ENCODE measurements at places on chromosomes 6 and 20.

DNA sequence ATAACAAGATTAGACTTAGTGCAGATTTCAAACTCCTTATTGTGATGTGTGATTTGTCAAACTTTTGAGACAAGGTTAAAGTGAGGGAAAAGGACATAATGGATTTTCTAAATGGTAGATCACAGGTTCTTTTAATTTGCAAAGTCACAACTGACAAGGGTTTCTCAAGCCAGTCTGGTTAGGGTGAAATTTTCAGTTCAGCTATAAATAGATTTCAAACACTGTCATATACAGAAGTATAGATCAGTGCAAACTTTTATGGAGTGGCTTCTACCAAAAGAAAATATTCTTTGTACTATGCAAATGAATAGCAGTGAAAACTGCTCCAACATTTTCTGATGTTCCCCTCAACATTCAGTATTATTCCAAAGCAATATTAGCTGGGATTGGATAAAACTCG lies 337.1 kb upstream of the MAN1A1 start:
- no peak for ATAC-seq

DNA sequence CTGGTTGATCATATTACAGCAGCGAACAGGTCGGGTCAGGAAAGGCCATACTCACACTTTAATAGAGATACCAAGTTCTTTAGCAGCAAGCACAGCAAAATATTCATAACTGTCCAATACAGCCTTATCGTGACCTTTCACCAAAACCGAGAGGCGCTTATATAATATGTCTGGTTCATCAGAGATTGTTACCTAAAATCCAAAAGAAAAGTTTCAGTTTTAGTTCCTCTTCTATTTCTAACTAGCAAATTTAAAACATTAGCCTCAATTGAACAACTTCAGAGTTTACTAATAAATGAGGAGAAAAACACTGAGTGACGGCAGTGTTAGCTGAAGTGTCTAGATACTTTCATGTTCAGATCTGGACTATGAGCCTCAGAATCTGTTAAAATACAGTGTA lies 5.9 kb downstream of the MRPS10 start:
- peak; percentile 34 for ATAC-seq

- ATAC-seq = no peak
These were observed 75.3 kb upstream of the RIPOR2 start for GRCh38 chr6:25010902-25011625.

DNA sequence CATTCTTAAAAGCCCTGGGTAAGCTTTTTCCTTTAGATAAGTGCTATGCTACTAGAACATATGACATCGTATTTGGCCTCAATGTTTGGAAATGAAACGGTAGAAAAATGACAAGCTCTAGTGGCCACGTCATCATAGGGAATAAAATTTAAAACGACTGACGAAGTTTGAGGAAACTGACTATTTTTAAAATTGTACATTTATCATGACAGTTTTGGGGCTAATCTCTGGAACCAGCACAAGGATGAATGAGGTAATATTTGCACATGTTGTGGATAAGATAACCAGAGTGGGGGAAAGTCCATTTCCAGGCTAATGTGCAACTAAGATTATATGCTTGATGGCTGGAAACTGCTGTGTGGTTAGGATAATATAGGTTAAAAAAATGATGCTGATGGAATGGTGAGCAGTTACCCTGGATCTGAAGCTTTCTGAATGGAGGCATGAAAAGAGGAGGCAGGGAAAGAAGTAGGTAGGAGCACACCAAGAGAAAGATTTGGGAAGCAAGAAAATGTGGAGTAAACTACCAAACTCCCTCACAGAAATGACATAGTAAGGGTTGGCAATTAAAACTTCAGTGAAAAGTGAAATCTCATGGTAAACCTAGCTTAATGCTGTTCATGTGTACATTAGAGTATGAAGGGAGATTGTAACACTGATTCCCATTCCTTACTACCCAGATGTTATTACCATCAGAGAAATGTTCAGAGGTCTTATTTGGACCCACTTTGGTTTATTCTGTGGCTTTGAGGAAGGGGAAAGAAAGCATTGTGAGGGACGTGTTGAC lies 42.7 kb upstream of the CEP162 start:
- no peak for ATAC-seq

- ATAC-seq = peak; percentile 5
These were observed 620 bp downstream of the HIVEP1 start for GRCh38 chr6:12012558-12013306.

- ATAC-seq = peak; percentile 28
These were observed 664.7 kb downstream of the RFPL4B start for GRCh38 chr6:113011801-113012200.

DNA sequence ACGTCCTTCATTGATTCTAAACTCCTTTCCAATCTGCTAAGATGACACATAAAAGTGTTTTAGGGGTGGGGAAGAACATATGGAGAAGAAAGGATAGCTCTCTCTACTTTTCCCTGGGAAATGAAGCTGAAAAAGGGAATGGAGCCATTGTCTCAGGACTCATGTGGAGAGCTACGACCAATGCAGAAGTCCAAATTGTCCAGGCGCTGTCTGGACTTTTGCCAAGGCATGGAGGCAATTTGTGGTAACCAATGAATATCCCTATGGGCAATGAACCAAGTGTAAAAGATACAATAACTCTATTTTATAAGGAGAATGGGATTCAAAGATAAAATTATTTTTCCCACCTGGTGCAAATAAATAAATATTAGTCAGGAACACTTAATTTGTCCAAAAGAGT lies 16.1 kb downstream of the FBXL4 start:
- no peak for ATAC-seq

GRCh38 chr6:131167773-131168172 lies 32.5 kb downstream of the AKAP7 start:
- no peak for ATAC-seq
